Non-pigmented ciliary epithelial cell (primary cell): ENCODE measurements at places on chromosomes 3 and 15.

DNA sequence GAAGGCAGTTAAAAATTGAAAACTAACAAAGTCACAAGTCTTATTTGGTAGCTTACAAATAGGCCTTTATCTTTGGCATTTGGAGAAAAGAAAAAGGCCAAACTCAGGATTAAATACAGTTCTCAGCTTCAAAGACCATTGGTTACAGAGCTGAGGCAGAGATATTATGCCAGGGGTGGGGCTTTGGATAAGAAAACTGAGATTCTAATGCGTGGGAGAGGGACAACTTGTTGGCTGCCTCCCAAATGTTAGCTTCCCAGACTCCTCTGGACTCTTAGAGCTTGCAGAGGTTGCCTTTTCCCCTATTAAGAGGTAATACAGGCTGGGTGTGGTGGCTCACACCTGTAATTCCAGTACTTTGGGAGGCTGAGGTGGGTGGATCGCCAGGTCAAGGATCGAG lies 231.8 kb downstream of the SQOR start:
- DNase-seq = no peak

GRCh38 chr3:110598847-110599490 lies 472.6 kb upstream of the NECTIN3 start:
- no peak for DNase-seq

GRCh38 chr3:160607826-160608225 lies 42.5 kb upstream of the KPNA4 start:
- DNase-seq = no peak

DNA sequence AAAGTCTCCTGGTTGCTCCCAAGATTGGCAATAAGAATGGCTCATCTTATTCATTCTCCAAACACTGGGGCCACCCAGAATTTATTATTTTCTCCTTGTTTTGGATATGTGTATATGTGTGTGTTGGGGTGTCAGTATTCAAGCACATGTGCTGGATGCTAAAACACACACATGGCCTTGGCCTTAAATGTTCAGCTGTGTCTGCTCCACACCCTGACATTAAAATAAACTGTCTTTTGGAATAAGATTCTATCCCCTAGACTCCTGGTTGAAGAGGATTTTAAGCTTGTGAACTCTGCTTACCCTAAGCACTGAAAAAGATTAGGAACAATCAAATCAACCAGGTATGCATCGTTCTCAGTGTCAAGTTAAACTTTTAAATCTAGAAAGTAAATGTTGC lies 382.9 kb upstream of the MCTP2 start:
- no peak for DNase-seq

DNA sequence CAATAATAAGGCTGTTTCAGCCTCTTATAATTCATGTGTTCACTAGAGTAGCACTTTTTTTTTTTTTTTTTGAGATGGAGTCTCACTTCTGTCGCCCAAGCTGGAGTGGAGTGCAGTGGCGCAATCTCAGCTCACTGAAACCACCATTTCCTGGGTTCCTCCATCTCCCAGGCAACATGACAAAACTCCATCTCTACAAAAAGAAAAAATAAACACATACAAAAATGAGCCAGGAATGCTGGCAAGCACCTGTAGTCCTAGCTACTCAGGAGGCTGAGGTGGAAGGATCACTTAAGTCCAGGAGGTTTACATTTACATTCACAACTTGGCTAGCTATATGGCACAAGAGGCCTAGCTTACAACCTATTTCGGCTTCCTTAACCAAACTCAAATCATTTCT lies 6.8 kb downstream of the USP4 start:
- no peak for DNase-seq
